ENCODE measurements at places on chromosomes 7 and 10.

DNA sequence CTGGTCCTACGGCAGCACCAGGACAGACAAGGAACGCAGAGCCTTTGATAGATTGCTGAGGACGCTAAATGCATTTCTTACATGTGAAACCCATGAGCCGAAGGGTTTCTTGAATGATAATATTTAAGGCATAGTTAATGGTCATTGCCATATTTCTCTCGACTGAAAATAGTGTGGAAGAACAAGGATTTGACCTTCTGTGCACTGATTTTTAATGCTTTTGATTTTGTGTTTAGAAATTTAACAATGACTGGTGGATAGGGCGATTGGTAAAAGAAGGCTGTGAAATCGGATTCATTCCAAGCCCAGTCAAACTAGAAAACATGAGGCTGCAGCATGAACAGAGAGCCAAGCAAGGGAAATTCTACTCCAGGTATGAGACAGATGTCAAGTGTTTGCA is 150.8 kb downstream of the NSUN6 start:
- DNase-seq, result no peak

- DNase-seq, result no peak
These were observed 13.7 kb upstream of the DNTT start for GRCh38 chr10:96290368-96291133.

- DNase-seq, result peak; percentile 72
These were observed 14.8 kb upstream of the WAPL start for GRCh38 chr10:86536294-86536861.

GRCh38 chr10:3873728-3874461 is 88.9 kb upstream of the KLF6 start:
- DNase-seq, result no peak

DNA sequence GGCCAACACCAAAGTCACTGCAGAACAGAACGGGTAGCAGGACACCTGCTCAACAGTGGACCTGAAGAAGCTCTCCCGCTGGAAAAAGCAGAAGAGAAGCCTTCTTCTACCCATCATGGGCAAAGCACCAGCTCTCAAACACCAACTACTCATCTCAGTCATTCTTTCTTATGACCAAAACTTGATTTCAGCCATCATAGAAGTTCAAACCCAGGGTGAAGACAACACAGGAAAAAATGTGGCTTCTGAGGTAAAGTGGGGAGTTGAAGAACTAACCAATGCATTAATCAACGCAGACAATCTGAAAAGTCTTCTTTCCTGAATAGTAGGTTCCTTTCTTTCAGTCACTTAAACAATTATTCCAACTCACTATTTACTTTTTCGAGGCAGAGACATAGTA is 83.3 kb downstream of the ELMO1 start:
- no peak for DNase-seq

DNA sequence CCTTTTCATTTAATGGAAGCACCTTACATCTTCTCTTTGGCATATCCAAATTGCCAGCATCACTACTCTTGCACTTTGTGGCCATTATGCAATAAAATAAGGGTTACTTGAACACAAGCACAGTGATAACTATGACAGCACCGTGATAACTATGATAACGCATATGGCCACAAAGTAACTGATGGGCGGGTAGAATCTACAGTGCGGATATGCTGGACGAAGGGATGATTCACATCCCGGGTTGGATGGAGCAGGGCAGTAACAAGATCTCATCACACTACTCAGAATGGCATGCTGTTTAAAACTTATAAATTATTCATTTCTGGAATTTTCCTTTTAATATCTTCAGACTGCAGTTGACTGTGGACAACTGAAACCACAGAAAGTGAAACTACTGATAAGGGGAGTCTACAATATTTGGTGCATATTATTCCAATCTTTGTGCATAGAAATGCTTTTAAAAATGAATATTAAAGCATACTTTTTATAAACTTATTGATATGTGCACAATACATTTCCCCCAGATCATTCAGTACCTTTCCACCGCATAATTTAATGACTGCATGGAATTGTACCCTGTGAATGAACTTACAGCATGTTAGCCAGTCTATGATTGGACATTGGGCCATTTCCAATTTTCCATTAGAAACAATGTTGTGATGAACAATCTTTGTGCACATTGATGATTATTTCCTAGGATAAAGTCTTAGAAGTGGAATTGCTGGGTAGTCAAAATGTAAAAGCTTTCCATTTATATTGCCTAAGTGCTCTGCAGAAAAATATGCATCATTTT is 136.4 kb downstream of the WNT2 start:
- no peak for DNase-seq

DNA sequence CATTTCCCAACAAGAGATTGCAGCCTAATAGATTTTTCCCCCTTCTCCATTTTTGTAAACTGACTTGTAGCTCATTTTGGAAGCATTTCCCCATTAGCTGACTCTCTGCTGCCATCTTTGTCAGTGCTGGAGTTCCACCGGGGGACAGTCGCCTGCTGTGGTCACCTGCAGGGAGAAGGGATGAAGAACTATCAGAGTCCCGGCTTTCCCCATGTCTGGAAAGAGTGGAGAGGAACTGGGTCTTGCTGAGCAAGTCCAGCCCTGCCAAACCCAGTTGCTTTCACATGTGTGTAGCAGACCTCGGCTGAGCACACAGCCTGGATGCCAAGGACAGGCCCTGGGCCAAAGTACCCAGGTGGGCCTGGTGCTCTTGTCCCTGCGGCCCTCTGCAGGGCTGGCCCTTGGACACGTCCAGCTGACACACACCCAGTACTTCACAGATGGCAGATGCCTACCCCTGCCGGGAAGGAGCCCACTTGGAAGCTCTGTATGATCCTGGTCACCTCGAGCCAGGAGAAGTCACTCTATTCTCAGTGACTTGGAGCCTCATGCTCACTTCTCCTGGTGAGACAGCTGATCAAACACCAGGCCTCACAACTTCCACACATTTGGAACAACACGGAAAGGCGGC is 157.3 kb upstream of the NPVF start:
- no peak for DNase-seq

DNA sequence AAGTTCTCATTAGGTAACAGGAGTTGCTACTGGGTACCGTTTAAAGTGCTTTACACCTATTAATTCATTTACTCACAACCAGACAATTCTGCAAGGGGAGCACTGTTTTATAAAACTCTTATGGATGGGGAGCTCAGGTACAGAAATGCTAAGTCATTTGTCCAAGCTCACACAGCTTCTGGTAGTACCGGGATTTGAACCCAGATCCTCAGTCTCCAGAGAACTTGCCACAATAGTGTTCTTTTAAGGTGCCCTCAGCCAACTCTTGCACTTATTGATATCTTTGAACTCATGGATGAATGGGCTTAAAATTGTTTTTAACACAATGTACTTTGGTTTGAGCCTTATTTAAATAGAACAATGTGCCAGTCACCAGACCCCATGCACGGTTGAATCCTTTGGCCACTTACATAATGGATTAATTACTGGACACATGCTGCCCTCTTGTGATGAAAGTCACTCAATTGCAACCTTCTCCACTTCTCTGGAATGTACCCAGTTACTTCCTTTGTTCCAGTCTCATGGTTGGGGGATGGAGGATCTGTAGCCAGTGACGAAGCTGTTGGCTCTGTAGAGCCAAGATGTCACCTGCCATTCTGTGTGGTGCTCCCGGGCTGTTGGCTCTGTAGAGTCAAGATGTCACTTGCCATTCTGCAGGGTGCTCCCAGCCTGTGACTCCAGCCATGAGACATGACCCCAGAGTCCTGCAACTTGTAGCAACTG is 65.6 kb downstream of the NOD1 start:
- no peak for DNase-seq

GRCh38 chr10:97518301-97519043 is 19.7 kb downstream of the UBTD1 start:
- DNase-seq, result no peak

GRCh38 chr7:137110091-137110509 is 233.4 kb downstream of the PTN start:
- no peak for DNase-seq

- DNase-seq, result no peak
These were observed 408.4 kb upstream of the SHH start for GRCh38 chr7:156220701-156221100.

DNA sequence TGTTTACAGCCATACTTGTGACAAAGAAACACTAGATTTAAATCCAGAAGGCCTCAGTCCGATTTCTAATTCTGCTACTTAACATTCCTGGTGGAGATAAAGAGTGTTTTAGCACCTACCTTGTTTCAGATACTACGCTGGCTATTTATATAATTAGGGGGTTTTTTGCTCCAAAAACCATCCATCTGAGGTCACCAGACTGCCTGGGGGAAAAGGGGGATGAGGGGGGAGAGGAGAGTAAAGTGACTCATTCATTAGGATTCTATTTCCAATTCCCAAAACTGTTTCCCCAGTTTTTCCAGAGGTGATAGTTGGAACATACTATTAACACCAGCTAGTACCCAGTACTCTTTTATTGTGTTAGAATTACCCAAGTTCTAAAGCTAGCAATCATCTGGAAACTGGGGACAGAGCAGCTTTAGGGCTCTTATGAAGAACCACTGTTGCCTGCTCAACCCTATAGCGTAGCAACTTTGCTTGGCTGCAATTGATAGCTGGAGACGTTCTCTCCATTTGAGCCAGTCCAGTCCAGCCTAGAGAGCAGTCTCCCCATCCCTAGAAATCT is 6.6 kb downstream of the GCC1 start:
- no peak for DNase-seq

DNA sequence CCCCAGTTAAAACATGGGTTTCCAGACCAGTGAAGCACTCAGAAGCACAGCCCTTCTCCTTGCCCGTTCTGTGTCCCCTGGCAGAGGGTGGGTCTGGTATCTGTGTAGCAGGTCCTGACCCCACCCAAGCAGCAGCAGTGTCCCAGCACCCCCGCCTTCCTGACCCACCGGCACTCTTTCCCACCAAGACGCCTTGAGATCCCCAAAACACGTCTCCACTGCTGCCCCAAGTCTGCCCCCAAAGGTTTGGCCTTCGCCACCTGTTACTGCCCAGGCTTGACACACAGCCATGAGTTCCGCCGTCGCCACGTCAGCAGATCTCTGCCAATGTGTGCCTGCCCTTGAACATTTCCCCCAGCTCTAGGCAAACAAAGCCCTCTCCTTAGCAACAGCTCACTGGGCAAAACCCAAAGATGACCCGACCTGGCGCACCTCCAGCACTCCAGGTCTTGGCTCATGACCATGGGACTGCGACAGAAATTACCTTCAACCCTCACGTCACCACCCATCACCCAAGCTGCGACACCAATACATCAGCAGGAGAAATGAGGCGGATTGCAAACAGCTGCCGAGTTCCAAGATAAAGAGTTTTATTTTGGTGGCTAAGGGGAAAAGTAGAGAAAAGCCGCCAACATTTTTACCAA is 75.6 kb downstream of the CTBP2 start:
- DNase-seq, result no peak

DNA sequence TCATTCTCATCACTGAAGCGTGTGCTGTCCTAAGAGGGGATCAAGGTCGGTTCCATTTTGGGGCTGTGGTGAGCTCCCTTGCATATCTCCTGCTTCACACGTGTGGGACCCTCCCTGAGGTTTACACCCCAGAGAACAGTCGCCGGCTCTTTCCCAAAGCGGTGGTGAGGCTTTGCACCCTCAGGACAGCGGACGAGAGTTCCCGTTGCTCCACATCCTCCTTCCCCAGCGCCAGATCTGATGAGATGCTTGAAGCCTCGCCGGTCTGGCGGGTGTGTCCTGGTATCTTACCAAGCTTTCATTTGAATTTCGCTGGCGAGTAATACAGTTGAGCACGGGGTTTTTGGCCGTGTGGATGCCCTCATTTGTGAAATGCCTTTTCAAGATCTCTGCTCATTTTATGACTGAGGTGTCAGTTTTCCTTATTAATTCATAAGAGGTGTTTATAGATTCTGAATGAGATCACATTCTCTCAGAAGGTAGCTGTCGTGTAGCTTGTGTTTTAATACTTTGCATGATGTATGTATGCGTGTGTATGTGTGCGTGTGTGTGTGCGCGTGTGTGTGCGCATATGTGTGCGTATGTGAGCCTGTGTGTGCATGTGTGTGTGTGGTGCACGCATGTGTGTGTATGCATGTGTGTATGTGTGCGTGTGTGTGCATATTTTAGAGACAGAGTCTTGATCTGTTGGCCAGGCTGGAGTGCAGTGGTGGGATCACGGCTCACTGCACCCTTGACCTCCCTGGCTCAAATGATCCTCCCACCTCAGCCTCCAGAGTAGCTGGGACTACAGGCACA is 30.7 kb downstream of the ELFN1 start:
- DNase-seq, result peak; percentile 36

DNA sequence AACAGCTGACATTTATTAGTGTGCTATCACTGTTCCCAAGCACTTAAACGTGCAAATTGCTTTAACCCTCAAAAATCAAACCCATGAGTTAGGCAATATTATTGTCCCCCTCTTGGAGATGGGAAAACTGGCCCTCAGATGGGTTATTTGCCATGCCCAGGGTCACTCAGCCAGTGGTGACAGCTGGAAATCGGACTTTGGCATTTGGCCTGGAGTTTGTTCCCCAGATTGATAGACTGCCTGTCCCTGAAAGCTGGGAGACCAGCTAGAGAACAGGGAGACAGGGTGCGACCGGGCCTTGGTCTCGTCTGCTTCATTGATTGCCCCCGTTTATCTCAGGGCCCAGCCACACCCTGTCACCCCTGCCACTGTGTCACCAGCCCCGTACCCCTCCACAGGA is 366.3 kb upstream of the GALNT17 start:
- no peak for DNase-seq

DNA sequence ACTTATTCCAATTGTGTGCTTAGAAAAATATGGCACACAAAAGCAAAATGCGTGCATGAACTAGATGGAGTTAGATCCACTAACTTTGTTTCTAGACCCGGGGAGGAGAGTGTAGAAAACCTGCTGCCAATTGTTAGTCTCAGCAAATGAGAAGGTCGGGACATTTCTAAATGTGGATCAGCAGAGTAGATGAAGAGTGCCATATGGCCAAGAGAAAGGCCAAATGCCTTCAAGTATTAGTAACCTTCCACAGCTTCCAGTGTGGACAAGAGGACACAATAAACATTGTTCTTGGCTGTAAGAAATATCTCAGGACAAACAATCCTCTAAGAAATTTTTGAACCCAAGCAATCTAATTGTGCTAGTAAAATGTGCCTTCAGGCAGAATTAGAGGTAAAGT is 690.3 kb downstream of the REEP3 start:
- DNase-seq, result no peak

DNA sequence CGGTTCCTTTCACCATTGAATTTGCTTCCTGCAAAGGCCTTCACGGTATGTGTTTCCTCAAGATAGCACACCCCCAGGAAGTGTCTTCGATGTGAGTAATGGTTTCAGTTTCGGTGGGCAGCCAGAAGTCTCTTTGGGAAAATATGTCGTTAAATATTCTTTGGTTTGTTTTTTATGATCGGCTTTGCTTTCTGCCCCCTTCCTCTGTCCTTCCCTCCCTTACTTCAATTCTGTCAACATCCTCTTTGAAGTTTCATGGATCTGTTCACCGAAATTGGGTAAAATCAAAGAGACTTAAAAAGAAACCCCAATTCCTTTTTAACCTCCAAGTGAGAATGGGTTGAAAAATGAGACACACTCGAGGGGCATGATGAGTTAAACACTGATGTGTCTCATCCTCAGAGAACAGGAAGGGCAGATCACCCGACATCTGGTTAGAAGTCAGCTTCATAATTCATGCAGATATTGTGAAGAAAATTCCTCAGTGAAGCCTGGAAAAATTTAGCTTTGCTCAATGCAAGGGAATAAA is 170.8 kb upstream of the HABP2 start:
- DNase-seq, result no peak
